ENCODE measurements at places on chromosomes 2 and 18.

- DNase-seq: peak; percentile 83
These were observed 7.1 kb upstream of the KCMF1 start for GRCh38 chr2:84963692-84964405.

DNA sequence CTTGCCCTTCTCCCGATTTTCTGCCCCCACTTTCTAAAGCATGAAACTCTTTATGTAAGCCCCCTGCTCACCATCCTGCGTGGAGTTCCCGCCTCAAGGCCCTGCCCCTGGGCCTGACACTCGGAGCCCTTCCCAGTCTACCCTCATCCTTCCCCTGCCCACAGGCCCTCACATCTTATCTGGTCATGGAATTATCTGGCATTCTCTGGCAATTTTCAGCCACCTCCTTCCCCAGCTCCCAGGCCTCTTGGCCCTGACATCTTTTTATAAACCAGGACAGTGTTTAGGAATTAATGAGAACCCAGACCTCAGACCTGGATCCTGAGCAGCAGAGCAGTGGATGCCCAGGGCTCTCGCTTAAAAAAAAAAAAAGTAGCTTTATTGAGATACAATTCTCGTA lies 61.7 kb downstream of the BOLA3 start:
- no peak for DNase-seq

- DNase-seq: peak; percentile 23
These were observed 35.5 kb upstream of the CTDP1 start for GRCh38 chr18:79644006-79644665.

GRCh38 chr2:171154348-171154747 lies 6.3 kb downstream of the TLK1 start:
- peak; percentile 32 for DNase-seq

DNA sequence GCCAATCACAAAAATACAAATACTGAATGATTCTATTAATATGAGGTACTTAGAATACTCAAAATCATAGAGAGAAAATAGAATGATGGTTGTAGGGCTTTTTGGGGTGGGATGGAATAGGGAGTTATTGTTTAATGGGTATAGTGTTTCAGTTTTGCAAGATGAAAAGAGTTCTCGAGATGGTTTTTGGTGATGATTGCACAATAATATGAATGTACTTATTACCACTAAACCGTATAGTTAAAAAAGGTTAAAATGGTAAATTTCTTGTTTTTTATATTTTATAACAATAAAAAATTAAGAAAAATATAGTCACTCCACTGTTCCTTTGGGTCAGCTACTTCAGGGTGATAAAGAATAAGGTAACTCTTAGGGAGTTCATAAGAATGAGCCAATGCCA lies 560.1 kb downstream of the TDRD15 start:
- no peak for DNase-seq

GRCh38 chr18:48208432-48209140 lies 200.6 kb downstream of the ZBTB7C start:
- DNase-seq: no peak

- peak; percentile 62 for DNase-seq
These were observed 52.0 kb upstream of the NFATC1 start for GRCh38 chr18:79343567-79344207.

DNA sequence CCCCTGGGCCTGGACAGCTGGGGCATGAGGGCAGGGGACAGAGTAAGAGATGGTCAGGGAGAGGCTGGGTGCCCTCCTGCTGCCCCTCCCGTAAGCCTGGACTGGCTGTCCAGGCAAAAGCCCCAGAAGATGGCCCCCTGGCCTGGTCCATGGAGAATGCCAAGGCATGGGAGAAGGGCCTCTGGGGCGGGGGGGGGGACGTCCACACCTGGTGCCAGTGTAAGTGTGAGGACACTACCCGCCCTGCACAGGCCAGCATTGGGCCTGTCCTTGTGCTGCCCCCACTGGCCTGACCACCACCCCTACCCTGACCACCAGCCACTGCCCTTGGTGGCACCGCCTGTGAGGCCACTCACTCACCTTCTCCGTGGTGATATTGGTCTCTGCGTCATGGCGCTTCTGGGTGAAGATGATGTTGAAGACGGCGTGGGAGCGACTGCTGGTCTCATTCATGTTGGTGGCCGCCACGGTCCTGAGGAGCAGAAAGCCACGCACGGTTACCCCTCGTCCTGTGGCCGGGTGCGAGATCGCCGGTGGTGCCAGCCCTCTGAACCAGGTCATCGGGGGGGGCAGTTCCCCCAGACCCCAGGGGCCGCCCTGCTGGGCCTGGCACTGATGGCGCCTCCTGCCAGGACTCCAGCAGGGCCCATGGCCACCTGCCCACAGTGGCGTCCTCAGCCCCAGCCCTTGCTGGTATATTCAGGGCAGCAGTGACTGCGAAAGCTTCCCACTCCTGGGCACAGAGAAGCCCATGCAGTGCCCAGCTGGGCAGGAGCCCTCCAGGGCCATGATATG lies 35.2 kb downstream of the KIF1A start:
- no peak for DNase-seq

DNA sequence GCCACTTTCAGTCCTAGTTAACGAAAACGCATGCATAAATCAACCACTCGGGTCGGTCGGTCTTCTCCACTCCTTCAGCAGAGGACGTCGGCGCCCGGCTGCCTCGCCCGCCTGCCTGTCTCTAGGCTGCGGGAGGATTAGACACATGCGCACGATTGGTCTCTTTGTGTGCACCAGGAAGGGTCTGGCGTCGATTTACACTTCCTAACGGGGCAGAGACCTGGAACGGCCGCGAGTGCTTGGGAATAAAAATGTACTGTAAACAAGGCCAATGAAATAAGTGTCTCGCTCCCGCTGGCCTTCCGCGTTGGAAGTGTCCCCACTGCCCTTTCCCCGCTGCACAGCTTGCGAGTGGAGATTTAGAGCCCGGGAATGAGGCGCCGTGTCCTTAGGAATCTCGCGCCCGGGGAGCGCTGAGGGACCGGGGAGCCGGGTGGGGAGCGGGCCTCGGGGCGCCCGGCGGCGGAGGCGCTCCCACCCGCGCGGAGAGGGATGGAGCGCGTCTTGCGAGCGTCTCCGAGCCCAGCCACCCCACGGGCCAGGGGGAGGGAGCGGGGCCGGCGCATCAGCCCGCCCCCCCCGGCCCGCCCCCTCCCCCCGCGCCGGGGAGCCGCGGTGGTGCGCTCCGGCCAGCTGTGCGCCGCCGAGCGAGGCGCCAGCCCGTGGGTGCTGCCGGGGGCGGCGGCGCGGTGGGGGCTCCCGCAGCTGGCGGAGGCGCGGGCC lies at the start of gene DOK6:
TSS of gene DOK6 (plus strand) at position 636 of the 723 bp plus-strand sequence.
- DNase-seq: peak; percentile 65

DNA sequence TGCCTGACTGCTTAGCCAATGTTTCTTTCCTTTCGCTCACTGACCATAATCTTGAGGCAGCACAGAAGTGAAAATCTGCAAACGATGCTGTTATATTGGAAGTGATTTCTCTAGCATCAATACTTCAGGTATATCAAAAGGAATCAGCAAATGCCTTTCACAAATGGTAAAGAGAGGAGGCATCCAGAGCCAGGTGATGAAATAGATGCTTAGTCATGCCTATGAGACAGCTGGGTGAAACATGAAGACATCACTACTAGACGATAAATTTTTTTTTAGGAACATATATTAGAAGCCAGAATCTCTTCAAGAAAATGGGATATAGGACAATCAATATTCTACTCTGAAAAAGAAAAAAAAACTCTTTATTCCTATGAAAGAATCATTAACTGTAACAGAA lies 249.2 kb upstream of the SLC39A10 start:
- DNase-seq: peak; percentile 12

- peak; percentile 88 for DNase-seq
These were observed 8.7 kb downstream of the CHMP1B start for GRCh38 chr18:11859903-11860407.

- no peak for DNase-seq
These were observed 25.9 kb upstream of the LCLAT1 start for GRCh38 chr2:30421026-30421603.

DNA sequence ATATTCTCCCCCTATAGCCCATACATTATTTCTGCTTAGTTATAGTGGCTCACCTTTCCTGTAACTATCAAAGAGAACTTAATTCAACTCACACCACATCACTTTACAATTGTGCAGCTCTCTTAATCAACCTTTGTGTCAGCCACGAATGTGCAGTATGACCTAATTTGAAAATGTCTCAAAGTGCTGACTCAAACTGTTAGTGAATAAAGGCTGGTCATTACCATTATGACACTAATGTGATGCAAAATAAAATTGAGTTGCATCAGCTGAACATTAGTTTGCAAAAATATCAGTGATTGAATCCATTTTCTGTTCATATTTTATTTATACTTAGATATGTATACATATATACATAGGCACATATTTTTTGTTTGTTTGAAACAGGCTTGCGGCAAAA lies 251.8 kb downstream of the MEIS1 start:
- DNase-seq: no peak

- DNase-seq: no peak
These were observed 513.2 kb downstream of the RNF144A start for GRCh38 chr2:7430421-7430868.

DNA sequence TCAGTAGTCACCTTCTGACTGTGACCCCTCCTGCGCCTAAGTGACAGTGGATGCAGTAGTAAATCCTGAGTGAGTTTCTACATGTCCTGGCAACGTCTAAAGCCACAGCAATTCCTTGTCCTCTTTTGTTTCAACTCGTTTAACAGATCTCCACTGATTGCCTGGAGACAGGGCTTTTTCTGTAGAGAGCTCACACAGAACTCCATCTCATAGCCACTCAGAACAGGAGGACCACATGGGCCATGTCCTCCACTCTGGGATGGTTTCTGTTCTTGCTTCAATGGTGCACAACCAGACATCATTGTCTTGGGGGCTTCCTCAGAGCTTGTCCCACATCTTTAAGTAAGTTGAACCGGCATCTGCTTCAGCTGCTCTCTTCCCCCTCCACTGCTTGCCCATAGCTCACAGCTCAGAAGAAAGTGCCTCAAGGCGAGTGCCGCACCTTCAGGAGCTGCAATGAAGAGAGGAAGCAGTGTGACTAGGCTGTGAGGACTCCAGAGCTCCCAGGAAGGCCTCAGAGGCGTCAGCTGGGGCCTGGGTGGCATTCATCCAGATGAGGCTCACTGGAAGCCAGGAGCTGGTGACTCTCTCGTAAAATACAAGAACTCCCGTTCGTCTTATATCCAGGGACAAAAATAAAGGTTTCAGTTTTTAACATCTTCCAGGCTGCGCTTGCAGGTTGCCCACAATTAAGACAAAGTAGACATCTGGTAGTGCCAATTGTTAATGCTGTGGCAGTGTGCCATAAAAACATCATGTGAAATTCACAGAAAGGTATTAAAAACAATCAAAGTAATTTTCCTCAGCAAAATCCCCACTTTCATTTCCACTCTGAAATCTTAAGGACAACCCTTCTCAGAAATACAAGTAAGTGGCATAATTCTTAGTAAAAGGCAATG lies 37.3 kb downstream of the ST3GAL5 start:
- no peak for DNase-seq

GRCh38 chr2:58434692-58435091 lies 193.6 kb upstream of the FANCL start:
- no peak for DNase-seq

DNA sequence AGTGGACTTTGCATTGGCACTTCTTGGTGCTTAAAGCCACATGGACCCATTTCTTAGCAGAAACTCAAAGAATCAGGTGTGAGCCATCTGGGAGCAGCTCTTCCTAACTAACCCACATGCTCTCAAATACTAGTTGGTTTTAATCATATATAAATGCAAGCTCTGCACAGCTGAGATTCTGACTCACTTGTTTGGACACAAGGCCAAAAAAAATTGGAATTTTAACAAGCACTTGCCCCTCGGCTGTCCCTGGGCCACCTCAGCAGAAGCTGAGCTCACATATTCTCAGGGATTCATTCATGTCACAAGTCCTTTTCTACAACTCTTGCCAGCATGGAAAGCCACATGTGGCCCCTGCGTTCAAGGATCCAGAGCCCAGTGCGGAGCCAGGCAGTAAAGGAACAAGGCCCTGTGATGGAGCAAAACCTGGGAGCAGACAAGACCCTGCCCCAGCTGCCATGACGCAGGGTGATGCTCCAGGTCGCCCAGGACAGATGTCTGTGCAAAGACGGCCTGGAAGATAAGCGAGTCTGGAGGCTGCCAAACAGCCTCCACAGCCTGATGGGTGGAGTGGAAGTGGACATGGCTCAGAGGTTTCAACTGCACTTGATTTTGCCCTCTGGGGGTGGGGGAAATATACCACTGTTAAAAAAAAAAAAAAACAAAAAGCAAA lies 266.5 kb downstream of the EIPR1 start:
- no peak for DNase-seq

GRCh38 chr2:190767821-190768220 lies 112.8 kb upstream of the GLS start:
- DNase-seq: no peak

DNA sequence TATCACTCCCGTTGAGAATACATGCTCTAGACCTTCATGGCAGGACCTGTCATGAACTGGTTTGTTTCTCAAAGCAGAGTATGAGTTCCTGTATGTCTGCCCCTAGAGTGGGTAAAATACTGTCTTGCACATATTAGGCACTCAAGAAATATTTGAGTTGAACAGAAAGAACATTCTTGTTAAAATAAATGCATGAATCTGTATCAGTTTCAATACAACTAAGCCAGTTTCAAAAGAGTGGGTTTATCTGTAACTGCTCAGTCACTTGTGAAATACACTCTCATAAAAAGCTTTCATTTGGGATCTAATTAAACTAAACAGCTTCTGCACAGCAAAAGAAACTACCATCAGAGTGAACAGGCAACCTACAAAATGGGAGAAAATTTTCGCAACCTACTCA lies 69.2 kb downstream of the RFTN2 start:
- DNase-seq: no peak

DNA sequence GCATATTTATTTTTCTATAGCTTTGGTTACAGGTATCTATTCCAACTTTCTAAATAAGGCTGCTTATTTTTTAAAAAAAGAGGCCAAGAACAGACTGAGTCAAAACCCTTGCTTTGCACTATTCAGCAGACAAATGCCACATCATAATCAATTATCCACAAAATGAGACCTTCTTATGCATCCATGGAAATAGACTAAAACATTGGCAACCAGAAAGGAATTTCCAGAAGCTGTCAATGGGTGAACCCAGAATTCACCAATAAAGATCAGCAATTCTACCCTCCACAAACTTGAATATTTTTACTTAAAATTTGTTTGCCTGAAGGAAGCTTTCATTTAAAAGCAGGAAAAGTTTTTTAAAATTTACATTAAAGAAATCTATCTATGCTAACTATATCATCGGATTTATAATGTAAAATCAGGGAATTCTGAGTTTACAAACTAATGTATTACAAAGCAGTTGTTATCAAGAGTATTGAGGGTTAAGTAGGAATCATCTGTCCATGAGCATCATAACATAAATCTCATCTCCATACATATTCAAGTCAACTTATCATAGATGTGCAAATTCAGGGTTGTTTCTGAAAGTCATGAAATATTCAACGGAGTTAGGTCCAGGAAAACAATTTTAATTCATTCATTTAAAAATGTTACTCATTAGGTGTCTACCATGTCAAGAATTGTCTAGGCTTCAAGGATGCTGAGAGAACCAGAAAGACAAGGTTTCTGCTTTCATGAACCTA lies 548.0 kb downstream of the SATB2 start:
- no peak for DNase-seq

DNA sequence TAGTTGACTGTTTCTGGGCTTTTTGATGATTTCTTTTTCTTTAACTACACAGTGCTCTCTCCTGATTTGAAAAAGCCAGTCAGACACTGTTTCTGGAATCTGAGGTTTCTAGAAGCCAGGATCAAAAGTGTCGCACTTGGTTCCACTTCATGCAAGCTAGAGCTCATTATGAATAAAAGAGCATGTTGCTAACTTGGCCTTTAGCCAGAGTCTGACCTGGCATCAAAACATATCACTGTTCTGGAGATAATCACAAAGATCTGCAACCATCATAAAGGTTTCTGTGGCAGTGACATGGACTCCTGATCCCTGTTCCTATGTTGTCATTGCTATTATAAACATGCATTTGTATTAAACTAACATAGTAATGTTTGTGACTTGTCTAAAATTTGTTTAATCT lies 76.1 kb upstream of the MAPRE2 start:
- no peak for DNase-seq

Measured in Caki2 (cell line).